ENCODE measurements at places on chromosomes 12 and 14.

- peak; percentile 30 for DNase-seq
These were observed 62.9 kb upstream of the NID2 start for GRCh38 chr14:52131640-52132320.

- no peak for DNase-seq
These were observed 42.8 kb downstream of the MIS18BP1 start for GRCh38 chr14:45210159-45210558.

DNA sequence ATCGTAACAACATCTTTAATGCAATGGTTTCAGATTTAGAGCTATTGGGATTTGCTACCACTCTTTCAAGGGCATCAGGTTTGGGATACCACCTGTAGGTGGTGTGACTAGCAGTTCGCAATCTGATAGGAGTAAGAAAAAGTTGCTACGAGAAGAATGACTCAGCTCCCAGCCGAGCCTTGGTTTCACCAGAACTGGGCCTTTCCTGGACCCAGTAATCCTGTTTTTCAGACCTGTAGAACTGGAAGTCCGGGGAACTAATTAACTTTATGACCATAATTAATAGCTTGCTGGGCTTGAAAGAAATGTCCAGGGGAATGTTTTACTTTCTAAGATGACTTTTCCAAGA lies 770 bp downstream of the ABHD4 start:
- no peak for DNase-seq

DNA sequence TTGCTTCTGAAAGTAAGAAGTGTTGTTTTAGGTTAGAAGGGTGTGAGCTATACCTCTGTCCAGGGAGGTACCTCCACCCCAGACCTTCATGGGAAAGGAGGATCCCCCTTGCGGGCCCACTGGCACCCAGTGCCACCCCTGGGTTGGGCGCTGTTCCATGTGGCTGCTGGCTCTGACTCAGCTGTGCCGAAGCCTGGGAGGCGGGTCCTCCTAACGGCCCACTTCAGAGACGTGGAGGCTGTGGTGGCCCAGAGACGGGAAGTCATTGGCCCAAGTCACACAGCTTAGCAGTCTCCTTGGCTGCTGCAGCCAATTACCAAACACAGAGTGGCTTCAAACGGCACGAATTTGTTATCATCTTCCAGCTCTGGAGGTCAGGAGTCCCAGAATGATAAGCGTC lies 10.2 kb downstream of the RFLNA start:
- no peak for DNase-seq

GRCh38 chr12:110536834-110537604 lies 34.9 kb downstream of the RAD9B start:
- DNase-seq: no peak

DNA sequence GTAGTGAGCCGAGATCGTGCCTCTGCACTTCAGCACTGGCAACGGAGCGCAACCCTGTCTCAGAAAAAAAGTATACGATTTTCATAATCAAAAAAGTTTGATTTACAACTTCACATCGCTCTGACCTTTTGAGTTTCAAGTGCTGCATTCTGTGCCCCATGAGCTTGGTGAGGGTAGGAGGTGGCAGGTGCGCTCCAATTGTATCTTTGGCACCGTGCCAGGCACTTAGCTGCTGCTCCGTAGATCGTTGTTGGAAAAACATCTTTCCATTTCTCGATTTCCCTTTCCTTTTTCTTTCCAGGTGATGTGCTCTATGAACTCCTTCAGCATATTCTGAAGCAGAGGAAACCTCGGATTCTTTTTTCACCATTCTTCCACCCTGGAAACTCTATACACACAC lies 203.7 kb downstream of the ETV6 start:
- DNase-seq: no peak

Measured in C1 segment of cervical spinal cord (tissue), 14 donors.